Activated gamma-delta T cell treated with Interleukin-2 at 50 U/mL for 16 hours (primary cell): ENCODE measurements at places on chromosomes 16 and 17.

GRCh38 chr16:86961171-86961601 is 356.0 kb downstream of the C16orf95 start:
- no peak for DNase-seq

- no peak for DNase-seq
Measured at GRCh38 chr16:47599512-47599911, 138.4 kb downstream of the PHKB start.

DNA sequence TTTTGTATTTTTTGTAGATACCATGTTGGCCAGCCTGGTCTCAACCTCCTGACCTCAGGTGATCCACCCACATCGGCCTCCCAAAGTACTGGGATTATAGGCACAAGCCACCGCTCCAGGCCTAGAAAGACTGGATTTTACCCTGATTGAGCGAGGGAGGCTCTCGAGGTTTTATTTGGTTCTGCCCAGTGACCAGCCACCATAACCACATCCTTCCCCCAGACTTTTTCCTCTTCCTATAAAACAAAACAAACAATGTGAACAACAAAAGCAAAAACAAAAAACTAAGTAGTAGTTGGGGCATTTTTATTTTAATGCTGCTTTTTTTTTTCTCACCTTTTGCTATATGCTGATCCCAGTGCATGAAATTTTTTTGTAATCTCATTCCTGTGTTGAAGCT is 509.6 kb downstream of the MAF start:
- no peak for DNase-seq

GRCh38 chr16:80664226-80664625 is 123.4 kb downstream of the DYNLRB2 start:
- no peak for DNase-seq

GRCh38 chr17:7108981-7109380 is 5.6 kb downstream of the ASGR2 start:
- DNase-seq: no peak

- DNase-seq: no peak
Measured at GRCh38 chr17:59676716-59677115, 30.5 kb downstream of the PTRH2 start.

DNA sequence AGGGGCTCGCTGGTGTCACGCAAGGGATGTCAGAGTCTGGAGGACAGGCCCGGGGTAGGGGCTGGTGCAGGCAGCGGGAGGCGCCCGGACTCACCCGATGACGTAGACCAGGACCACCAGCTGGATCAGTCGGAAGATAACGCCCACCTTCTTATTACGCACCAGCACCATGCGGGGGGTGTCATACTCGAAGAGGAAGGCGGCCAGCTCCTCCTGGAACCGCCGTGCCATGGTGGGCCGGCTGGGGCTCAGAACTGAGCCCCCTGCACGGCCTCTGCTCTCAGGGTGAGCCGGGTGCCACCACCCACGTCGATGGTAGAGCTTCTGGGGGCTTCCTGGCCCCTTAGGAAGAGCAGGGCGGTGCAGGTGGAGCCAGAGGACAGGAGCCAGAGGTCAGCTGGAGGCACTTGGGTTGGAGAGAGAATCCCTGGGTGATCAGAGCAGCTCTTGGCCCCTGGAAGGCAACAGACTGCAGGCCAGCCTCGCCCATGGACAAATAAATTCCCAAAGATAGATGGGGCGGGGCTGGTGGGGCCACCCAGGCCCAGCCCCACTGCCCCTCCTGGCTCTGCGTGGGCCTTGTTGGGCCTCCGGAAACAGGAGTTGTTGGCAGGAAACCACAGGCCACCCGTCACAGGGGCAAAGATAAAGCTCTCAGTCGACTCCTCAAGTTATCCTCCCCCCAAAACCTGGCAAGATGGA is at the start of gene P2RX1:
P2RX1 (minus strand) TSS at position 471 of the 702 bp plus-strand sequence; CDS start at position 231, 240 bp downstream.
- peak; percentile 29 for DNase-seq
